ENCODE measurements at places on chromosomes 13 and 19.

DNA sequence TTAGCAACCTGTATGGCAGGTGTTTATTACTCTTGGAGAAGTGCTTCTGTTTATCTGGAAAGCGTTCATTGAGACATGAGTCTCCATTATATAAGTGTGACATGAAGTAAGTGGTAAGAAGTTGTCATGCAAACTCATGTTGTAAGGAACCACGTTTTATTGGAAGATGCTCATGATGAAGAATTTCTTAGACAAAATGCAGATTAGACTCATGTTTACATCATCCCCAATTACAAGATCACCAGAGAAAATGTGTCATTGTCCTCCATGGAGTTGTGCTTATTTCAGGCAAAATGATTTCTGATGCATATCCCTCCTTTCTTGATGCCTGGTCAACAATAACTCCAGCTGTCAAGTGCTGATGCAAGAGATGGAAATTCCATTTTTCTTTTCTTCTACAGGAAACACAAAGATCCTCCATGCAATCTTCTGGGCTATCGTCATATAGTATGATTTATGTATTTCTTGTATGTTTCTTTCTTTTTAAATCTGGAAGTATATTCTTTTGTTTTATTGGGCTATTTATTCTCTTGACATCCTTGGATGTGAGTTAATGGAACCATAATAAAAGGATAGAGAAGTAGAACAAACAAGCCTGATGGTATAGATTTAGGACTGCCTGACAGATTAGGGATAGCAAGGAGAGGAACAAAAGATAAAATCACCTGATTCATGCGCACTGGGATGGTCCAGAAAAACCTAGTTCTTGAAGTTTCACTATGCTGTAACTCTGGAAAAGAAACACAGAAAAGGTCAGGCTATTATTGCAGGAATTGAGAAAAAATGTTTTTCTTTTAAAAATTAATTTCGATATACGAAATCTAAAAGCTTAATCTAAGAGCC lies 50.7 kb upstream of the DIAPH3 start:
- DNase-seq, result peak; percentile 11

GRCh38 chr19:55258476-55258827 lies 365 bp downstream of the PPP6R1 start:
- DNase-seq, result no peak

- peak; percentile 76 for DNase-seq
Measured at GRCh38 chr13:76879203-76879882, 6.9 kb downstream of the KCTD12 start.

GRCh38 chr13:33026489-33027152 lies 10.4 kb downstream of the KL start:
- DNase-seq, result no peak

- DNase-seq, result peak; percentile 91
Measured at GRCh38 chr19:11324079-11324661, 15.3 kb downstream of the RAB3D start.

DNA sequence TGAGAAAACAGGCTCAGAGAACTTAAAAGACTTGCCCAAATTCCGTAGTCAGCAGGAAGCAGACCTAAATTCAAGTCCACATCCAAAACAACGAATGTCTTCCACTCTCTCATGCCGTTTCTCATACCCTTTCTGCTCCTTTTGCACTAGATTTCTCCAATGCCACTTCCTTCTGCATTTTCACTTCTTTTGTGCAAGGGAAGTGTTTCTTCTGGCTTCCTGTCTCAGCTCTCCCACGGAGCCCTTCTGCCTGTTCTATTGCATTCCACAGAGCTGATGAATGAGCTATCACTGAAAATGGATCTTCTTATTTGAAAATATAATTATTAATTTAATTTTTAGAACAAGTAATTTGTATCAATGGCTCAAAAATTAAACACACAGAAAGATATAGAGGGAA lies 56.1 kb upstream of the STK24 start:
- DNase-seq, result peak; percentile 28

DNA sequence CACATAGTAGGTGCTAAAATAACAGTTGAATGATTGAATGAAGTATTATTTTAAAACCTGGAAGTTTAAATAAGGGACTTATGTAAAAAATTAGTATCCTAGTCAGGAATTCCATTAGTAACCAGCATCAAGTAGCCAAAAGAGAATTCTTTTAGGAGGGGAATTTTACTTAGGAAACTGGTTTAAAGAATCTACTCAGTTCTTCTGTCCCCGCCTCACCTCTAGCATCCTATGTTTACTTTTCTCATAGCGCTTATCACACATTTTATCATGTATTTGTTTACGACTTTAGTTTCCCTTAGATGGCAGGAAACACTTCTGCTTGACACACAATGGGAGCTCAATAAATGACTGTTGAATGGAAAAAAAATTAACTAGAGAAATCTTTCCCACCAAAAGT lies 229.0 kb downstream of the KLF5 start:
- DNase-seq, result no peak

DNA sequence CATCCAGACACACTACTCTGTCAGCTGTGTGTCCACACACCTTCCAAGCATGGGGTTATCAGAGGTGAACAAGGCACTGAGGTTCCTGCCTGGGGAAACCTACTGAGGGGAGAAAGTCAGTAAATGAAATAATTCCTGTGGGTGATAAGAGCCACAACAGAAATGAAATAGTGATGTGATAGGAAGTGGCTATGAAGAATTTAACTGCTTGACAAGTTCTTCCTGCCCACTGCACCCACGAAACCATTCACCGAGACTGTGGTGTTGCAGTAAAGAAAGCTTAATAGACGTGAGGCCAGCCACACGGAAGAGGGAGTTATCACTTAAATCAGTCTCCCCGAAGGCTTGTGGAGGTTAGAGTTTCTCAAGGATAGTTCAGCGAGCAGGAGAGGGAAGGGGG lies 353.1 kb downstream of the UQCRFS1 start:
- no peak for DNase-seq

- no peak for DNase-seq
Measured at GRCh38 chr13:72745260-72745659, 17.5 kb downstream of the BORA start.

- DNase-seq, result peak; percentile 25
Measured at GRCh38 chr19:8466018-8466417, 21.2 kb downstream of the HNRNPM start.

DNA sequence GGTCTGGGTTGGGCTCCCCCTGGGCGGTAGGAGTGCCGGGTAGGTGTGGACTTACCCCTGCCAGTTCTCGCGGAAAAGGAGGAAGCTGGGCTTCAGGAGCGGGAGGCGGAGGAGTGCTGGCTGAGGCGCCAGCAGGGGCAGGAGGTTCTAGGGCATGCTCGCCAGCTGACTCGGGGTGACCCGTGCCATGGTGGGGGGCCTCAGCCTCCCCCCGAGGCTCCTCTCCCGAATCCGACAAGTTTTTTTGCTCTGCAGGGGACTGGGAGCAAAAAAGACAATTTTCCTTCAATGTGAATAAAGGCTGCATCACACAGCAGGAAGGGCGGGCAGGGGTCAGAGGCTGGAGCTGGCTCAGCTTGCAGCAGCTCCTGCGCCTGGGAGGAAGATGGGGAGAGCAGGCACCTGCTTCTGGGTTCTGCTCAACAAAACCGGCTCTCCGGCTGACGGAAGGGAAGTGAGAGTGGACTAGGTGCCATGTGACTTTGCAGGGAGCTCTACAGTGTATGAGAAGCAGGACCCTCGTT lies 26.5 kb downstream of the RANBP3 start:
- no peak for DNase-seq

DNA sequence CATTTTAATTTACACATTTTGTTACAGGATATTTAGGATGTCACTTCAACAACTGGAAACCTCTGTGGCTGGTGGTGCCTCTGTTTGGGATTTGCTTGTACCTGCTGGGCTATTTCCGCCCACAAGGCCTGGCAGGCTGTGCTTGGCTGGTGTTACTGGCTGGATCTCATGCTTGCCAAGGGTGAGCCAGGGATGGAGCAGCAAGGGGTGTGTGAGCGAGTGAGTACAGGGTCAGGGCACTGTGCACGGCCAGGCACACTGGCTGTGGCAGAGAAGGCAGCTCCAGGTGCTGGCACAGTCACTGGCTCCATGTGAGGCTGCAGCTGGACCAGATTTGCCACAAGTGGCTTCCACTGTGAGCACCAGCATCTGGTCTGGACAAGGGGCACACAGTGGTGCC lies 1254.8 kb downstream of the SLITRK5 start:
- DNase-seq, result no peak

- no peak for DNase-seq
Measured at GRCh38 chr19:50565984-50566903, 2.0 kb downstream of the LRRC4B start.

GRCh38 chr19:20186174-20186573 lies 19.2 kb downstream of the ZNF486 start:
- DNase-seq, result no peak

DNA sequence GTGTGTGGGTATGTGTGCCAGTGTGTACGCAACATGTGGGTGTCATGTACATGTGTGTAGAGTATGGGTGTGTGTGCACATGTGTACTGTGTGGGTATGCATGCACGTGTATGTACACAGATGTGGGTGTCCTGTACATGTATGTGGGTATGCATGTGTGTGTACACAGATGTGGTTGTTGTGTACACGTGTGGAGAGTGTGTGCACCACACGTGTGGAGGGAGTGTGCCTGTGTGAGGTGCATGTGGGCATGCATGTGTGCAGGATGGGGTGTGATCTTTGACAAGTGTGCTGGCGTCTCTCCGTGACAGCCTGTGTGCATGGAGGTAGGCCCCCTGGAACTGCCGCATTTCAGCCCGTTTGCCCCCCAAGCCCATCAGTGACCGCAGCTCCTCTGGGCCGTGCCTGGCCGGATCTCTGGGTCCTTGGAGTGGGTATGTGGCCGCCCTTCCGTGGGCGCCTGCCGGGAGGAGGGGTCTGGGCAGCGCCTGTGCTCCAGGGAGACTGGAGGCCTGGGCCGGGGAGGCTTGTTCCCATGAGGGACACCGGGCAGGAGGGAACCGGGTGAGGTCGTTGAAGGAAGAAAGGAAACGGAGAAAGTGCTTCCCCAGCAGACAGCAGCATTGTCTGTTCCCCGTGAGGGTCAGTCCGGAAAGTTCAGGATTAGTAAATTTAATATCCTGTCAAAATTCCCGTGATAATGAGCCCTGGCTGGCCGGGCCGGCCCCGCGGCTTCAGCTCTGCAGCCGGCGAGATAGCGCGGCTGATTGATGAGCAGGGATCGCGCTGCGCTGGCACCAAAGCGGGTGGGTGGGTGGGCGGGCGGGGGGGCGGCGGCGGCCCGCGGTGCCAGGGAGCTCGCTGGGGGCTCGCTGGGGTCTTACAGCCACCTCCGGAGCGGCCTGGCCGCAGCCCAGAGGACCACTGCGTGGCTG lies 91.1 kb upstream of the SOX1 start:
- DNase-seq, result no peak

- DNase-seq, result peak; percentile 16
Measured at GRCh38 chr19:11264452-11265176, 2.3 kb upstream of the DOCK6 start.

DNA sequence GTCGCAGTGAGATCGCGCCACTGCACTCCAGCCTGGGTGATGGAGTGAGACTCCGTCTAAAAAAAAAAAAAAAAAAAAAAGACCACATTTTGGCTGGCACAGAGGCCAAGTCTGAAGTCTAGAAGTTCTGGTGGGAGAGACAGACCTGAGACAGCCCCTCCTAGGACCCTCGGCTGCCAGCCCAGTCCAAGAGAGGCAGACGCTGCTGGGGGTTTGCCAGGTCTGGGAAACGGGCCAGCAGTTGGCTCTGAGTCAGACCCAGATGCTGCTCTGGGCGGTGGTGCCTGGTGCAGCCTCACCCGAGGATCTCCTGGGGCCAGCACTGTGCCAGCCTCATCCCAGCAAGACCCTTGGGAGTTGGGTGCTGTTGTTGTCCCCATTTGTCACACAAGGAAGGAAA lies 5.8 kb downstream of the FCHO1 start:
- DNase-seq, result peak; percentile 43

DNA sequence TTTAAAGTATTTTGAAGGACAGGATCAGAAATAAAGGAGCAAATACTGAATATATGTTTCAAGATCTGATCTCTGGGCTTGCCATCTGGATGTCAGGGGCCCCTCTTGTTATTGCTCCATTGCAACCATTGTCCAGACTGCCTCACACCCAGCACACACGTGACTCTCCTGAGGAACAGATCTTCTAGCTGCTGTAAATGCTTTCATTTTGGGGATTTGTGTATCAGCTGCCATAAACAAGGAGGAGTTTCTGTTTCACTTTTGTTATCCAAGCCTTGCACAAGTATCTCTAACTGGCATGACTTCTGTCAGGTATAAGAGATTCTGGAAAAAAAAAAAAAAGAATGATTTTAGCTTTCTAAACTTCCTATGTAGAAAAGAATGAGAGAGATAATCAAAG lies 1624.1 kb upstream of the PRR20A start:
- no peak for DNase-seq

GRCh38 chr13:52797176-52797575 lies 51.3 kb downstream of the PCDH8 start:
- DNase-seq, result no peak

GRCh38 chr19:41936416-41936850 lies 8.2 kb upstream of the ERFL start:
- DNase-seq, result peak; percentile 40

GRCh38 chr19:28289295-28290063 lies 923.5 kb downstream of the UQCRFS1 start:
- DNase-seq, result peak; percentile 79

- DNase-seq, result peak; percentile 58
Measured at GRCh38 chr13:38429916-38430315, 80.3 kb downstream of the UFM1 start.

DNA sequence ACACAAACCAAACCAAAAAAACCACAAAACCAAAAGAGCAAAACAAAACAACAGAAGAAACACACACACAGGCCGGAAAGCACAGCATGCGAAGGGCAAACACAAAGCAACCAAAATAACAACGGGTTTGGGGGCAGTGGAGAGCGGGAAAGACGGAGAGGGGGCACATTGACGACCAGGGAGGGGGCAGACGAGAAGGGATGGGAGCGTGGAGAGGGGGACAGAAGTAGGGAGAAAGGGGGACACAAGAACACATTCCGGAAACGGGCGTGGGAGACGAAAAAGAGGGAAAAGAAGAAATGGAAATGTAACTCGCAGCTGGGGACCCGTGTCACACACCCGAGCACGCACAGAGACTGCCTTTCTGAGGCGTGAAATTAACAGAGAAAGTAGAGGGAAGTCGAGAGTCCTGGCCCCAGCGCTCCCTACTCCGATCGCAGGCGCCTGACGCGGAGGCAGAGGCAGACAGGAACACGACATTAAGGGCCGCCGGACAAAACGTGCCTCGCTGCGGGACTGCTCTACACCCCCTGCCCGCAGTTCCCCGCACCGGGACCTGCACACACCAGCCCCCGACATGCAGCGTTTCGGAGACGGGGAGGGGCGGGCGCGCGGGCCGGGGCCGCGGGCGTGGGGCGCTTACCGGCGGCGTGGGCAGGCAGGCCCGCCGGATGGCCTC lies 652 bp downstream of the POU4F1 start:
- DNase-seq, result no peak

DNA sequence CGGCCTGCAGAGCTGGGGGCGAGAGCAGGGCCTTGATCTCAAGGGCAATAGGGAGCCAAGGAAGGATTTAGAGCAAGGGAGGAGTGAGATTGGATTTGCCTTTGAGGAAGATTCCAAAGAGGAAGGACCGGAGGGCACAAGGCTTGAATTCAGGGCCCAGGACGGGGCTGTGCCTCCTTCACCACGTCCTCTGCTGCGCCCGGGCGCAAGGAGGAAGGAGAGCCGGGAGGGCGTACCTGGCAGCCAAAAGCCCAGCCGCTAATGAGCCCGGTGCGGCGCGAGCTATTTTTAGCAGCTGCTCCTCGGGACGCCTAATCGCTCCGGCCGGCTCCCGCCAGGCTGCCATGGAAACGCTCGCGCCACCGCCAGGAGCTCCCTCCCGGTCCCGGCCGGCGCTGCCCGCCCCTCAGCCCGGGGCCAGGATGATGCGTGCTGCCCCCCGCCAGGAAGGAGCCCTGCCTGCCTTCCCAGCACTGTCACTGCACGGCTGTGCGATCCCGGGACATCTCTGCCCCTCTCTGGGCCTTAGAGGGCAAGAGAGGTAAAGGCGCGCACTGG lies 31.3 kb downstream of the TINCR start:
- DNase-seq, result peak; percentile 68

Data from fibroblast of skin of right biceps (primary cell).